Neural progenitor cell (in vitro differentiated cells): ENCODE measurements at places on chromosomes 1 and 21.
A peak's percentile ranks its signal among the peaks of the same experiment; 100 is the strongest.

DNA sequence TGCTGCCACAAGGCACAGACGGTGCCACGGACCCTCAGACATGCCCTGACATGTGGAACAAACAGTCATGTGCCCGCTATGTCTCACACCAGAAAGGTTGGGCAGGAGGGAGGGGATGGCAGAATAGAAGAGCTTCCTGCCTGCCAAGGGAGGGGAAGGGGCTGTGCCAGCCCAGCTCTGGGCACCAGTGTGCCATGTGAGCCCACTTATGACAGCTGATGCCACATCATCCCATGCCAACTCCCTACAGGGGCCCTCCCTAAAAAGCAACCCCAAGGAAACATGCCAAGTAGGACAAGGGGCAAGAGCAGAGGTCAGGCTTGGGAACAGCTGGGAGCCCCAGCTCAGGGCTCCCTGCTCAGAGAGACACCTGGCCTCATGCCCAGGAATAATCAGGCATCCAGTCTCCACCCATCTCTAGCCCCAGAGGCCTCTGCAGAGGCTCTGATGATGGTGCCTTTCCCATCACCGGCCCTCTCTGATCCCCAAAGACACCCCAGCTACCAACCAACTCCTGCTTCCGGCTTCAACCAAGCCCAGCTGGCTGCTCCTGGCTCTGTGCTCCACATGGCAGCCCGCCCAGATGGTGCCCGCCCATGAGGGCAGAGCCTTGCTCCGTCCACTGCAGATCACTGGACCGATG is 10.3 kb downstream of the ADGRB2 start:
- DNase-seq, result no peak

DNA sequence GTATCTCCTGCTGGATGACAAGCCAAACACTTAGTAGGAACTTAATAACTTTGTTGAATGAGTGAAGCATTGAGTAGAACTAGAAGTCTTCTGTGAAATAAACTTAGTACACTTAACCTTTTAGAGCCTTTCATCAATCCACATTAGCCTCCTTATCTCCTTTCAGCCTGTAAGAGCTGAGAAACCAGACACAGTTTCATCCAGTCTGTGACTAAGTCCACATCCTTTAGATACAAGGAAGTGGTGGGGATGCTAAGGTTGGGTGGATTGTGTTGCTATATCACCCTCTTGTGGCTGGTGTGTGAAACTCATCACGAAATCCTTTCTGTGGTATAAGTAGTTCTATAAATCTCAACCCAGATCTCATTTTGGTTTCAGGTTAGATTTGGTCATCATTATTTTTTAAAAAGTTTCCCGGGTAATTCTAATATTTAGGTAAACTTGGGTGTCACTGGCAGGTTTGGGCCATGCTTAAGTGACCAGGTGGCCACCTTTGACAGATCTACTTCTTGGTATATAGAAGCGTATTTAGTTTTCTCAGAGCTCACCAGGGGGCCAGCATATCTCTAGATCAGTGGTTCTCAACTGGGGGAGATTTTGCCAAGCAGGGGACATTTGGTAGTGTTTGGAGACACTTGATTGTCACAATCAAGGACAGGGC is 27.8 kb upstream of the CD84 start:
- DNase-seq, result peak; percentile 71

DNA sequence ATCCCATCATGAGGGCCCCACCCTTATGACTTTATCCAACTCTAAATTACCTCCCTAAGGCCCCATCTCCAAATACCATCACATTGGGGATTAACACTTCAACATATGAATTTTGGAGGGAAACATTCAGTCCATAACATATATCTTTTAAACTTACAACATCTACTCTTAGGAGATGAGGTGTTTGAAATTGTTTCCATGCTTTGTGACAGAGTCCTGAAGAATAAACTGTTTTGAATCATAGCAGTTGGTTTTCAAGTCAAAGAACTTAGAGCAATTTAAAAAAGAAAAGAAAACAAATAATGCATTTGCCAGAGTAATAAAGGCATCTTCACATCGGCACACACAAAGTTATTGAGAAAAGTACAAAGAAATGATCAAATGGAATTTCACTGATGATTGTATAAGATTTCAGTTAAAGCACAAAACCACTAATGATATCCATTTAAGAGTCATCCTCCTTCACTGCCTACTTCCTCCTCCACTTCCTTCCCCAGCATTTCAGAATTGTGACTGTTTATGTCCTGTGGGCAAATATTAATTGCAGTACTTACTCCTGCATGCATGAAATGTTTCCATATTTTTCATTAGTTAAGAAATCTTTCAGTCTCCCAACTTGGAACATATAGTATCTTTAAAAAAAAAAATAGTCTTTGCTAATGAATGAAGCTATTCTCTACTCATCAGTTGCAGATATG is 202.0 kb downstream of the LRRC40 start:
- no peak for DNase-seq

DNA sequence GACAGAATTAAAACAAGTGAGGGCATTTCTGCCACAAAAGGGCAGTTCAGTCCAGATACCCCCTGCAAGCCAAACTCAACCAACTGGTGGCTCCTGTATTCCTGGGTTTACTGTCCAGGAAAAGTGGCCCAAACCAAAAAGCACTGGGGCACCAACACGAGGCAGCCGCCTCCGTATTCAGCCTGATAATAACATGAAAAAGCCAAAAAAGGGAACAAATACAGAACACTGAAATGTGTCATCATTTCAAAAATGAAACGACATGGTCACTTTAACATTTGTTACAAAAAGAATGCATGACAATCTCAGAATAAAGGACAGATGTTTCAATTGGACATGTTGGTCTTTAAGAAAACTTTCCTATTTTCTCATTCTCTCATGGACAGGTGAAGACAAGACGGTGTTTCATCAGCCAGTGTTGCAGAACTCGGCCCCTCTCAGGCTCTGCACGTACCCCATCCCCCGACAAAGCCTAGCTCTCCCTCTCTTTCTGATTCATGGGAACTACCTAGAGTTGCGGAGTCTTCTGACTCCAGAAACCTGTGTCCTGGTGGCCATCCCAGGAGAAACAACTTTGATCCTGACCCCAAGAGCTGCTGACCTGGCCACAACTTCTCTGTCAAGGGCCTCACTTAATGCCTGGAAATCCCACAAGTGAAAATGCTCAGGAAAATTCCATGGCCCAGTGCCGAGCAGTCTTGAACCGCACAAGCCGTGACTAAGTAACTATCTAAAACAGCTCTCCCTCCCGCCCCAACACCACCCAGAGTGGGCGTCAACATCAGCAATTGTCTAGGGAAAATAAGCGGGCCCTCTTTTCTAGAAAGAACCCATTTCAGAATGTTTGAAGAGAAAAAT is 27.1 kb downstream of the ZBTB17 start:
- DNase-seq, result no peak

- peak; percentile 73 for DNase-seq
Measured at GRCh38 chr21:33162436-33162951, 67.2 kb upstream of the IFNAR2 start.

DNA sequence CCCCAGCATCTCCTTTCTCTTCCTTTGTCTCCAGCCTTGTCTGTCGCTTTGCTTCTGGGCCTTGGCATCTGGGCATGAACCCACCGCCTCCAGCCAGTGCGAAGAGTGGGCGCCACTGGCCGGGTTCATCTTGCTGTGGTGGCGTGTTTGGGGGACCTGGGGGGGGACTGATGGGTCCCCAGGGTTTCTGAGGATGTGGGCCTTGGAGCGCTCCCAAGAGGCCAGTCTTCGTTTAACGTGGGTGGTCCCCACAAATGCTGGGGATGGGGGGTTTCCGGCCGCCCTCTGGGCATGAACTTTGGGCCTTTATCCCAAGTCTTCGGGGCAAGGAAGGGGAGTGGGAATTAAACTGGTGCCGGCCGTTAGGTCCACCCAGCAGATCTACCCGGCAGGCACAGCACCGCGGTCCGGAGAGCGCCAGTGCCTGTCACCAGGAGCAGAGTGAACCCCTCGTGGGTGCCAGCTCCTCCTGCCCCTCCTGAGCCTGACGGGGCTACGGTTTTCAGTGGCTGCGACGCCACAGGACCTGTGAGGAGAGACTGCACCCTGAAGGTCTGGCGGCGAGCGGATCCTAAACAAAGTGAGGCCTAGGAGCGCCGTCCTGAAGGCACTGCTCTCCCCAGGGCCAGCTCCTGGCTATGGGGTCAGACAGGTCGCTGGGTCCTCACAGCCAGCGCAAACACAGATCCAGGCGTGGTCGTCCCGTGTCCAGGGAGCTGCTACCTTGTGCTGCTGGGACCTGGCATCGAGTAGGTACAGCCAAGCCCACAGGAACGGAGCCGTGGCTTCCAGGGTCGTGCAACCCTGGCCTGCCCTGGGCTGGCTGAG is 12.1 kb upstream of the C1orf174 start:
- no peak for DNase-seq

DNA sequence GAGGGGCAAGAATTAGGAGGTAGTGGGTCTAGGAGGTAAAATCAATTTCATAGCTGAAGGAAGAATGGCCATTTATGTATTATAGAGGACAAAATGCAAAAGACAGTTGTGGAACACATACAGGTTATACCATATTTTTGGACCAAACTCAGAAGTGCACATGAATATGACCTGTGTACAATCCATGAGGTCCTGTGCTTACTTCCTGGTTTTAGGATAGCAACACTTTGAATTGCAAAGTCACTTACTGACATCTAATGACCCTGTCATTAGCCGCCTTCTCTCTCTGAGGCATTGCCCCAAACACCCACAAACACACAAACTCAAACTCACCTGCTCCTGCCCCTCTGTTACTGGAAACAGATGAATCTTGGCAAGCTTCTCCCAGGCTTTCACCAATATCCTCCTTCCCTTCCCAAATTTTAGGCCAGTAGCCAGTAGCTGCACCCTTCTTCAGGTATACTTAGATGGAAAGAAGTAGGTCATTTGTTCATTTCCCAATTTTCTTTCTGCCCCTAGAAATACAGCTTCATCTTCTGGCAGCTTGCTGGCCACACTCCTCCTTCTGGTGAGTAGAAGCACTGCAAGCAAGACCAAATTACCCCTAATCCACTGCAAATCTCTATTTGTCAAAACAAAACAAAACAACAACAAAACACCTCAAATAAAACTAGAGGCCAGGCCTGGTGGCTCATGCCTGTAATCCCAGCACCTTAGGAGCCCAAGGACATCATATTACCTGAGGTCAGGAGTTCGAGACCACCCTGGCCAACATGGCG is 13.7 kb upstream of the RPL5 start:
- DNase-seq, result peak; percentile 46

DNA sequence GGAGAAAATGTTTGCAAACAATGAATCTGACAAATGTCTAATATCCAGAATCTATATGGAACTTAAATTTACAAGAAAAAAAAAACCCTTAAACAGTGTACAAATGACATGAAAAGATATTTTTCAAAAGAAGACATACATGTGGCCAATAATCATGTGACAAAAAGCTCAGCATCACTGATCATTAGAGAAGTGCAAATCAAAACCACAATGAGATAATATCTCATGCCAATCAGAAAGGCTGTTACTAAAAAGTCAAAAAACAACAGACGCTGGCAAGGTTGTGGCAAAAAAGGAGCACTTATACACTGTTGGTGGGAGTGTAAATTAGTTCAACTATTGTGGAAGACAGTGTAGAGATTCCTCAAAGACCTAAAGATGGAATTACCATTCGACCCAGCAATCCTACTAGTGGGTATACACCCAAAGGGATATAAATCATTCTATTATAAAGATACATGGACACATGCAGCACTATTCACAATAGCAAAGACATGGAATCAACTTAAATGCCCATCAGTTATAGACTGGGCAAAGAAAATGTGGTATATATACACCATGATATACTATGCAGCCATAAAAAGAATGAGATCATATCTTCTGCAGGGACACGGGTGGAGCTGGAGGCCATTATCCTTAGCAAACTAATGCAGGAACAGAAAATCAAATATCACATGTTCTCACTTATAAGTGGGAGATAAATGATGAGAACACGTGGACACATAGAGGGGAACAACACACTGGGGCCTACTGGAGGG is 123.2 kb downstream of the PTPRC start:
- DNase-seq, result no peak

GRCh38 chr1:225481738-225482137 is 53.9 kb upstream of the LBR start:
- no peak for DNase-seq

- no peak for DNase-seq
Measured at GRCh38 chr1:193614817-193615216, 428.4 kb upstream of the B3GALT2 start.

- DNase-seq, result no peak
Measured at GRCh38 chr1:59901770-59902388, 24.7 kb downstream of the CYP2J2 start.

- no peak for DNase-seq
Measured at GRCh38 chr1:169725930-169726329, 7.9 kb downstream of the SELE start.

- DNase-seq, result no peak
Measured at GRCh38 chr1:118084400-118084799, 100.6 kb downstream of the SPAG17 start.

DNA sequence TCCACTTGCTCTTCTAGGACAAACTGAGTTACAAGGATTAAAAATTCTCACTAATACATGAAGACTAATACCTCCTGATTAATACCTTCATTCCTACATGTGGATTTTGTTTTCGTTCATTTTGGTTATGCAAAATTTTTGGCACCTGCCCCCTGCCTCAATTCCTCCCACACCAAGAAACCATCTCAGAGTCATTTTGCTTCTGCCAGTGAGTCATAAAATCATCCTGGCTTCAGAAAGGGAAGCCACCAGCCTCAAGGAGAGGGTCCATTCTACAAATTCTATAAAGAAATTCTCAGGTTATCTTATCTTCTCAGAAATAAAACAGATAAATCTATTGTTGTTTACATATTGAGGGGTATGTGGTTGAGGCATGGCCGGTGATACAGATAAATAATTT is 103.2 kb upstream of the COA6 start:
- DNase-seq, result no peak

GRCh38 chr1:214727274-214727673 is 124.3 kb downstream of the CENPF start:
- DNase-seq, result no peak

DNA sequence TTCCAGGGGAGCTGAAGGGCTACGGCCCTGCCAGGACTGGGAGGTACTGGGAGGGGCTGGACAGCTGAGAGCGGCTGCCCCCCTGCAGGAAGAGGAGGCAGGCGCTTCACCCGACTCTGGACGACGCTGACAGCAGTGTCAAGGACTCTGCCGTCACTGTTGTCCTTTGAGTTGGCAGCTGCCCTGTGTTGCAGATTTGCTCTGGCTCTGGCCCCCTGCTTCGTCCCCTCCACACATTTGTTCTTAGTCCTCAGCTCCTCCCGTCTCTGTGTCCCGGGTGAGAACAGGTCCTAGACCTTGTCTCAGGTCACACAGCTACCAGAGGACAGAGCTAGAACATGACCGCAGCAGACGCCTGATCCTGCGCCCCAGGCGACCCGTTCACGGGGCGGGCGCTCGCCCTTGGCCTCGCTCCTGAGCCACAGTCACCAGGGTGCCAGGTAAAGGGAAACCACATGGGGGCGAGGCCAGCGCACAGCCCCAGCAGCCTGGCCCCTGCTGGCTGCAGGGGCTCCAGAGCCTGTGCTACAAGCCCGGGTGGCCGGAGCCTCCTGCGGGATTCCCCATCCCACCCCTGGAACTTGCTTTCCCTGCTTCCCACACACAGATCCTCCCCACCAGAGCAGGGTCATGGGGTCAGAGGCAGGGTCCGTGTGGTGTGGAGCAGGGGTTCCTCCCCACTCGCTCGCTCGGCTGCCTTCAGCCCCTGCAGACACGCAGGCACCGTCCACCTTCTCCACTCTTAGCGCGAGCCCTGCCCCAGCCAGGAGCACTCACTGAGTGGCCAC is 10.7 kb upstream of the NPHP4 start:
- no peak for DNase-seq

- DNase-seq, result no peak
Measured at GRCh38 chr1:229420224-229420623, 13.7 kb downstream of the ACTA1 start.

- DNase-seq, result no peak
Measured at GRCh38 chr1:14955402-14955801, 198.1 kb upstream of the TMEM51 start.
